Effector memory CD4-positive, alpha-beta T cell (primary cell): ENCODE measurements at places on chromosomes 11 and 22.

DNA sequence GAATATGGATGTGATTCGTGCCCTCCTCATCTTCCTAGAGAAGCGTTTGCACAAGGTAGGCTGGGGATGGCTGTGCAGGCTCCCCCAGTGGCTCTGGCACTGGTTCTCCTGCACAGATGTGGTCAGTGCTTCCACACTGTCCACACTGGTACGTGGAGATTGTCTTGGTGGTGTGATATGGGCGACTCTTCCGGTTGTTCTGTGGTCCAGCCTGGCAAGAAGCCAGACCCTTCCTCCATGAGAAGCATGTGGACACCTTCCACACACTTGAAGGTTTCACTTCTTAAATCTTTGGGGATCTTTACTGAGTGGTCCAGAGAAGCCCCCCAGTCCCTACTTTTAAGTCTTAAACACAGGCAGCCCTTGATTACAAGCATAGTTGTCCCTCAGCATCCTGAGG, 3.8 kb downstream of the RIC8A start:
- no peak for DNase-seq

GRCh38 chr11:94469416-94469815, 24.2 kb downstream of the MRE11 start:
- DNase-seq = no peak

DNA sequence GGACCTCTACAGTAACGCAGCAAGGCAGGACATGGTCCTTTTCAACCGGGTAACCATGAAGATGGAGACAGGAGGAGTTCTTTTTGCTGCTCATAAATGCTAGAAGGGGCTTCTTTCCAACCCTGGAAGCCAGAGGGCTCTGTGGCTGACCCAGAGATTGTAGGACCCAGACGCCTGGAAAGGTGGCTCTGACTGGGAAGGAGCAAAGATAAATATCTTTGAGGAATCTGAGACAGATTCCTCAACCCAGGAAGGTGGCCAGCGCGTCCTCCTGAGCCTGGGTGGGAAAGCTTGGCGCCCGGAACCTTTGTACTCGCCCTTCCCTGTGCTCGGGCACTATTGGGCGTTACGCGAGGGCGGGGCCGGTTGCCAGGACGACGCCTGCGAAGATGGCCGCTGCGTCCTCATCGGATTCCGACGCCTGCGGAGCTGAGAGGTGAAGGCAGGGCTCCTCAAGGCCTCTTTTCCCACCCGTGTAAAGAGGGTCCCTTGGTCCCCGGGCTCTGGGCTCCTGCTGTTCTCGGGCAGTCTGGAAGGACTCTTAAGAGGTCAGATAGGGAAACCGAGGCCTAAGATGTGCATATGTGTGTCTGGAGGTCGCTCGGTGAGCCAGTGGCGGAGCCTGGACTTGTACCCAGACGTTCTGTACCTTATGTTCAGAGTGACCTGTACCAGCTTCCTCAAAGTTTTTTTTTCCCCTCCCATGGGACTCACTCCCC, at the start of gene BBS1:
TSS of gene BBS1 (plus strand) at position 365 of the 719 bp plus-strand sequence. CDS start at position 390, 25 bp downstream.
- peak; percentile 63 for DNase-seq

DNA sequence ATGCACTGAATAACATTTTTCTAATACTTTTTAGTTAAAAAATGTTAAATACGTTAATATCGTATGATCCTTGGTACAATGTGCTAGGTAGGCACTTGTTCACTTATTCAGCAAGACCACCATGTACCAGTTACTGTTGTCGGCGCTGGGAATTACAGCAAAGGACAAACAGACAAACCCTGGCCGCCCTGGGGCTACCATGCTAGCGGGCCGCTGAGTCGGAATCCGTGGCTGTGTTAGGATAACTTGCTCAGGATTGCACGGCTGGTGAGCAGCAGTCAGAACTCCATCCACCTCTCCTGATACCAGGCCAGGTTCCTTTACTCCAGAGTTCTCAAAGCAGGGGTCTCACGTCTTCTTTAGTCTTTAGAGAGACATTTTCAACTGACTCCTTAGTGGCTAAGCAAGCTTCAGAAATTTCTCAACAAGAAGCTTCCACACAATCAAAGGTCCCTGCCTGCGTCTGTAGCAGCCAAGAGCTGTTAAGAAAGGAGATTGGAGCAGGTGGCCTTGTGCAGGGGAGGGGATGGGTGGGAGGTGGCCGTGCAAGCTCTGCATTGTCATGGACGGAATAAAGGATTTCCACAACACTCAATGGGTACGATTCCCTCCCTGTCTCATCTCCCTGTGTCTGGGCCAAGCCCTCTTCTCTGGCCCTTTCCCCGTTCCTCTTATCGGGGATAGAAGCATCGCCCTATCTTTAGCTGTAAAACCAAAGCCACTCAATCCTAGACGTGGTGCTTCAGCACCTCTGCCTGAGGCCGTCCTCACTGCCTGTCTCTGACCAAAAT, 39.8 kb upstream of the NNMT start:
- DNase-seq = no peak

DNA sequence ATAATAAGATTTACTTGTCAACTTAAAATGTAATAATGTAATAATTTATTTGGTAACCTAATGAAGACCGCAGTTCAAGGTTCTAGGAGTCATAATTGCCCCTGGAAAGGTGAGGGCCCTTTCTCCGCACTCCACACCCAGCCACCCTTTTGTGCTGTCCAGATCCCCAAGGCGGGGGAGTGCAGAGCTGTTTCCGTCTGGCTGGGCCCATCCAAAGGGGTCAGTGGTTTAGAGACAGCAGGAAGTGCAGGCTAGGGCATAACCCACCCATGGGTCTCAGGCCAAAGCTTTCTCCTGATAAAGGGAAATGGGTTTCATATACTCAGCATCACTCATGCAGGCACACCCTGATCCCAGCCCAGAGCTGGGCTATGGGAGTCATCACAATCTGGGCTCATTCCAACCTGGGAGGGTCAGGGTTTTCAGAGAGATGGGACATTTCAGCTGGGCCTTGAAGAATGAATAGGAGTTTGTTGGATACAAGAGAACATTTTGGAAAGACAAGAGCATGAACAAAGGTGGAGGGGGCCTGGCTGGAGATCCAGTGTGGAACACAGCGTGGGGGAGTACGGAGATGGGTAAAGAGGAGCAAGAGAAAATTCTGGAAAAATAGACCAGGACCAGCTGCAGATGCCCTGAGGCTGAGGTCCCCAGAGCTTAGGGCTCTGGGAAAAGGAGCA, 432.2 kb downstream of the TBC1D22A start:
- DNase-seq = no peak

GRCh38 chr11:63553759-63554158, 9.4 kb downstream of the PLAAT2 start:
- no peak for DNase-seq

DNA sequence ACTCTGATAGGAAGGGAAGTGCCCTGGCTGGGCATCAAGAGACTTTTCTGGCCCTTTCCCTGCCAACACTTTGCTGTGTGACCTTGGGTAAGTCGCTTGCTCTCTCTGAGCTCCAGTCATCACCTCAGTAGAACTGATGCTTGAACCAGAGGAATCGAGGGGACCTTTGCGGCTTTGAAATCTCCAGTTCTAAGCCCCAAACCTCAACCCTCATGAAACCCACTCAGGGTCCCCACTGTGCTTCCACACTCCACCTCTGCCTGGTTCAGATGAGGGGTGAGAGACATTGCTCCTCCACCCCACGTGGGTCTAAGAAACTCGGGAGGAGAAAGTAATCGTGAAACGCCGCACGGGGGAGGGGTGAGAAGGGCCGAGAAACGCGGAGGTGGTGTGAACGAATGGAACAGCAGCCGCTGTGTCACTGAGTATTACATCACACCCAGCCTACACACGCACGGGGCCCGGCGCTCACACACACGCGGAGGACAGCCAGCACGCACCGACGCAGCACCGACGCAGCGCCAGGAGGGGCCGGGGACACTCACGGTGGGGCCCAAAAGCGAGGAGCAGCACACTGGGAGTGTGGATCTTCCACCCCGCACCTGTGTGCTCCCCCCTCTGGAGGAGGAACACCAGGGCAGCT, 4.3 kb downstream of the RTN4RL2 start:
- DNase-seq = no peak

GRCh38 chr11:60797846-60798630, 12.9 kb downstream of the MS4A10 start:
- DNase-seq = no peak

DNA sequence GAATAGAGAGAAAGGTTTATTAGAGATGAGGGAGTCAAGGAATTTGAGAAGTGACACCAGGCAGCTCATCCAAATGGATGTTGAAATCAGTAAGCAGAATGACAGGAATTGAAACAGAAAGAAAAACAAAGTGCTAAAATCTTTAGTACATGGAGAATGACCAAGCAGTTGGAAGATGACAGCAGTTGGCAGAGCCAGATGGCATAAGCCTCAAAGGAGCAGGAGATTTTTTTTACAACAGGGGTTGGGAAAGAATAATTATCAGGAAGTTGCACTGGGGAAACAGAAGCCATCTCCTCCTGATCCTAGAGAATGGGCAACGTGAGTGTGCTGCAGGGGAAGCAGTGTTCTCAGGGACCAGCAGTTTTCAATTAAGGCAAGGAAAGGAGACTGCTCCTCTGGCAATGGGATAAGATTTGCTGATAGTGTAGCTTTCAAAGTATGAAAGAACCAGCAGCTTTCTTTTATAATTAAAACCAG, 28.9 kb downstream of the RAB39A start:
- no peak for DNase-seq

- DNase-seq = no peak
These were observed 894.6 kb downstream of the FAM181B start for GRCh38 chr11:81839016-81839415.

DNA sequence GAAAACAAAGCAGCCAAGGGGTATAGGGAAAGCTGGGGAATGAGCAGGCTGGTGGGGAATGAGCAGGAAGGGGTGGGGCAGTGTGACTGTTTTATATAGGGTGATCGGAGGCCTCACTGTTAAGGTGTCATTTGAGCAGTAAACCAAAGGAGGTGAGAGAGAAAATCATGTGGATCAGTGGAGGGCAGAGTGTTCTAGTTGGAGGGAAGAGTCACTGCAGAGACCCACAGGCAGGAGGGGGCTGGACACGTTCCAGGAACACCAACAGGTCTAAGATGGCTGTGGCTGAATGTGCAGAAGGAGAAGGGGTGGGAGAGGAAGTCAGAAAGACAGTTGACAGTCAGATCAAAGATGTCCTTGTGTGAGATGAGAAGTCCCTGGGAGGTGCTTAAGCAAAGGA, 103.8 kb downstream of the ENTHD1 start:
- no peak for DNase-seq

- DNase-seq = no peak
These were observed 49.4 kb downstream of the MAML2 start for GRCh38 chr11:96293598-96294021.
